ENCODE measurements at places on chromosomes 1 and 21. TPM values are rescaled to one million over a fixed set of nuclear protein-coding genes. Genes with fewer than 3 reads are reported as not detected.

Gene TMEM69
- 29.3 TPM for total RNA-seq

- peaks cover 15% of the 10 kb centered on the region for H3K4me1 ChIP-seq
- H3K27ac ChIP-seq = no peak overlapping the region
- H3K4me3 ChIP-seq = no peak overlapping the region
Measured at GRCh38 chr1:112614460-112615065, 4.4 kb downstream of the ST7L start.

- no peaks in the 10 kb centered on the region for H3K27me3 ChIP-seq
- H3K4me1 ChIP-seq = peaks cover 45% of the 10 kb centered on the region
Measured at GRCh38 chr1:155173478-155174323, at the start of gene TRIM46. TRIM46 (plus strand) TSS chr1:155173849; CDS start chr1:155173967, 118 bp downstream.

GRCh38 chr1:50346621-50347020 lies 76.6 kb downstream of the DMRTA2 start:
- peaks cover 23% of the 10 kb centered on the region for H3K27me3 ChIP-seq
- H3K4me1 ChIP-seq = no peaks in the 10 kb centered on the region
- no peak overlapping the region for H3K4me3 ChIP-seq
- no peak overlapping the region for H3K27ac ChIP-seq
- H3K36me3 ChIP-seq = no peaks in the 10 kb centered on the region
- no peak for DNase-seq

GRCh38 chr1:37620707-37621106 lies 14.0 kb downstream of the RSPO1 start:
- no peaks in the 10 kb centered on the region for H3K36me3 ChIP-seq
- no peak for DNase-seq
- no peak overlapping the region for H3K27ac ChIP-seq
- H3K4me3 ChIP-seq = no peak overlapping the region
- peaks cover 22% of the 10 kb centered on the region for H3K27me3 ChIP-seq
- H3K4me1 ChIP-seq = no peaks in the 10 kb centered on the region

DNA sequence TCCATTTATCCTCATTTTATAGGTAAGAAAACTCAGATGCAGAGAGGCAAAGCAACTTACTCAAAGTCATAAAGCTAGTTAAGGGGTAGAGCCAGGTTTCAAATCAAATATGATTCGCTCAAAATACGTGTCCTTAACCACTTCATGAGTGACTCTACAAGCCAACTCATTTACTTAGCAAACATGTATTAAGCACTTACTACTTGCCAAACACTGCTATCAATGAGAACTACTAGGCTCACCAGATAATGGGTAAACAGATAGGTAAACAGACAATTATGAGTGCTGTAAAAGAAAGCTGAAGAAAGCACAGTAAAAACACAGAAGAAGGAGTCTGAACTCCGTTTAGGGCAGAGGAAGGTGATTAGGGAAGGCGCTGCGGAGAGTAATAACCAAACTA lies 65.9 kb downstream of the WDR64 start:
- DNase-seq = no peak
- H3K36me3 ChIP-seq = no peaks in the 10 kb centered on the region
- H3K27ac ChIP-seq = no peak overlapping the region
- H3K4me1 ChIP-seq = peaks cover 22% of the 10 kb centered on the region
- no peaks in the 10 kb centered on the region for H3K27me3 ChIP-seq
- H3K4me3 ChIP-seq = no peak overlapping the region

DNA sequence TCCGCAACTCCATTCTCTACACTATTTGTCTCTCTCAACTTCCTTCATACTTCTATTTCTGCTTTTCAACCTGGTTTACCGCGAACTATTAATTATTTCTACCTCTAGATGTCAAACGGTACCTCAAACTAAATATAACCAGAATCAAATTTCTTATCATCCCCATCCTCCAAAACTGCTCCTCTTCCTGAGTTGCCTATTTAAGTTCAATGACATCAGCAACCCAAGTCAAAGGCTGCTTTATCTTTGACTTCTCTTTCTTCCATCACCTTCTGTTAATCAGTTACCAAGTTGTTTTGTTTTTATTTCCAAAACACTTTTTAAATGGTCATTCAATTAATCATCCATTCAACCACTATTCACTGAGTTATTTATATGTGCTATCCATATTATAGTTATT lies 171.9 kb downstream of the COL24A1 start:
- no peak for DNase-seq
- no peaks in the 10 kb centered on the region for H3K36me3 ChIP-seq
- no peak overlapping the region for H3K4me3 ChIP-seq
- H3K4me1 ChIP-seq = no peaks in the 10 kb centered on the region

- peaks cover 6% of the 10 kb centered on the region for H3K36me3 ChIP-seq
Measured at GRCh38 chr21:44871576-44872269, 1.8 kb downstream of the PTTG1IP start.

DNA sequence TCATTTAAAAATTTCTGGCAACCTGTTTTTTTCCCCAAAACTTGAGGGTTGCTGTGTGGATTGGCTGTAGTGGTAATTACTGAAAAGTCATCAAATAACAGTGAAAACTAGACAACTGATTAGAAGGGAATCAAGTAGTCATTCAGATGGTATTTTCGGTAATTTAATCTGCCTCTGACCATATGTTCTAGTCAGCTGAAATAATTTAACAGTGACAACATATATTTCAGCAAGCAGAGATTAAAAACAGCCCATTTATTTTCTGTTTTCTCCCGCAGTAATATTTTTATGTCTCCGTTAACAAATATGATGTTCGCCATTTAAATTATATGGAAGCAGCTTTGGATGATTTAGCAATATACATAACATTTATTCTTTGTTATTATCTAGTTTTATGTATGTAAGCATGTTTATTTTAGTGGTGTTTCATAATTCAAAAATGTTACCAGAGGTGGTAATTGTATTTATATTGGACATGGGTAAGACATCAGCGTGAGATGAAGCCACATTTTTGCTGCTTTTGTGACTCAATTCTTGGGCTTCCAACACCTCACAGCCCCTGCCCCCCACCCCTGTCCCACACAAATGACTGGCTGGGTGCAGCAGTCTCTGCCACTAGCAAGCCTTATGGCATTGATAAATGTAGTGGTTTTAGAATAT lies 104.4 kb downstream of the GALNT2 start:
- no peak for DNase-seq
- H3K36me3 ChIP-seq = no peaks in the 10 kb centered on the region
- no peaks in the 10 kb centered on the region for H3K27me3 ChIP-seq
- no peak overlapping the region for H3K4me3 ChIP-seq
- H3K27ac ChIP-seq = no peak overlapping the region
- H3K4me1 ChIP-seq = peaks cover 71% of the 10 kb centered on the region

All from activated naive CD4-positive, alpha-beta T cell treated with anti-CD3 and anti-CD28 coated beads for 36 hours (primary cell).